ENCODE measurements at places on chromosomes 2 and 18.

DNA sequence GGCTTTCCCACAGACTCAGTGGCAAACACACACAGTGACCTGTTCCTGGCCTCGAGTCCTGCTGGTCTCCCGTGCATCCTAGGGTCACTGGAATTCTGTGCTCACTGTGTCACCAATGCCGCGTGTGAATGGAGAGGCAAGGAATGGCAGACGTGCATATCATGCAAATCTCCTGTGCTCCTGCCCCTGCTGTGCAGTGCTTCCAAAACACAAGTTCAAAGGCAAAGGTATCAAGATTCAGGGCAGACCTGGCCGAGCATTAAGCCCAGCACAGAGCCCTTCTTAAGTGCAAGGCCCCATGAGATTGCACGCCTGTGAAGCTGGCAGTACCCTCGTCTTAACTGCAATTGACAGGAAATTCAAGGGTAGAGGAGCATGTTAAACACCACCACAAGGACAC lies 129.1 kb downstream of the NDUFA10 start:
- no peak for DNase-seq

- DNase-seq: no peak
These were observed 114.4 kb upstream of the DTNA start for GRCh38 chr18:34595690-34596089.

DNA sequence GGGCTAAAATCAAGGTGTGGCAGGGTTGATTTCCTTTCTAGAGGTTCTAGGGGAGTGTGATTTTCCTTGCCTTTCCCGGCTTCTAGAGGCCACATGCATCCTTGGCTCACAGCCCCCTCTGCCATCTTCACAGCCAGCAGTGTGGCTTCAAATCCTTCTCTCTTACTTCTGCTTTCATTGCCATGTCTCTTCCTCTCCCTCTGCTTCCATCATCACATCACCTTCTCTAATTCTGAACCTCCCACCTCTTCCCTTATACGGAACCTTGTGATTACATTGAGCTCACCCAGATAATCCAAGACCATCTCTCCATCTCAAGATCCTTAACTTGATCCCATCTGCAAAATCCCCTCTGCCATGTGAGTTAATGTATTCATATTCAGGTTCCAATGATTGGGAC lies 56.2 kb upstream of the RMDN2 start:
- DNase-seq: no peak

GRCh38 chr18:58362027-58362575 lies 266.8 kb downstream of the ALPK2 start:
- DNase-seq: no peak

- DNase-seq: no peak
These were observed 94.6 kb downstream of the CDC42EP3 start for GRCh38 chr2:37576831-37577230.

DNA sequence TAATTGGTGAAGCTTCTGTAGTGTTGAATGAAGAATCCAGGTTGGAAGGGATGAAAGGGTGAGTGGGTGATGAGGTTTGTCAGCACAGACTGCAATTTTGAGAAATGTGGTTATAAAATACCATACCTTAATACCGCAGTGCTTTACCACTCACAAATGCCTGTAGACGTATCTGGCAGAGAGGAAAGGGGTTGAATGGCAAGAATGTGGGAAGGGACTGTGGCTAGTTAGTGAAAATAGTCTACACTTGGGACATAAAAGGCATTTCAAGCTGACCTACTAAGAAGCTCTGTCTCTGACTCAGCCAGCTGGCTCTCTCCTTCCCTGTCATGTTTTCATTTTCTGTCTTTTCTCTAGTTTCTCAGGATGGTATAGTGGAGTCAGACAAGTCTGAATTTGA lies 25.1 kb downstream of the CDK15 start:
- no peak for DNase-seq

DNA sequence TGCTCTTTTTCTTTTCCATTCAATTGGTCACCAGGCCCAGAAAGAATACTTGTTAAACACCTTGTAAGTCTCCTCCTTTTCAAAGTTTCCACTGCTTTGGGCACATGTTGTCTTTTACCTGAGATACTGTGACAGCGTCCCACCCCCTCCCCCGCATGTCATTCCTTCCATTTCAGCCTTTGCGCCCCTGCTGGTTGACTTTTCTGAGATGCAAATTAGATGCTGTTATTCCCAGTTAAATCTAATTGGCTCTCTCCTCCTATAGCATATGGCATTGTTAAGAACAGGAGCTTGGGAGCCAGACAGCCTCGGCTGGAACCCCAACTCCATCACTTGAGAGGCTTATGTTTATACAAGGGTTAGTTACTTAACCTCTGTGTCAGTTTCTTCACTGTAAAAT lies 80.3 kb upstream of the GAREM1 start:
- no peak for DNase-seq

GRCh38 chr2:228048838-228049490 lies 132.5 kb downstream of the SPHKAP start:
- DNase-seq: no peak

Measured in stimulated activated CD8-positive, alpha-beta memory T cell treated with anti-CD3 and anti-CD28 coated beads, Interleukin-7, amount 100 ng/mL, for 4 hours (primary cell).